ENCODE measurements at places on chromosomes 5 and 9.

- DNase-seq, result no peak
Observed at GRCh38 chr5:103360475-103360874, 101.9 kb downstream of the MACIR start.

DNA sequence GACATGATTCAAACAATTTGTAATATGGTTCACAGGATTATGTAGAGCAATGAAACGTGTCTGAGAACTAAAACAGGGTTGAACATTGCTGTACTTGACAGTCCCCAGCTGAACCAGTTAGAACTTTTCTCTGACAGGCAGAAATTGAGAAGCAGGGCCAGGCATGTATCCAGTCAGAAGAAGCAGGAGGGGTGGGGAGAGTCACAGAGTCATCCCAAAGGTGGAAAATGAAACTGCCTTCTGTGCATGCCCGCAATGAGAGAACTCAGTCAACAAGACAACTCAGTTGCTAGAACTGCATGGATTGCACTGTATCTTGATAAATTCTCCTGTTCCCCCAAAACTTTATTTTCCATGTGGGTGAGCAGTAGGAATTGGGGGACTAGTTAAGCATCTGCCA, 72.9 kb upstream of the PRLR start:
- DNase-seq, result peak; percentile 29

DNA sequence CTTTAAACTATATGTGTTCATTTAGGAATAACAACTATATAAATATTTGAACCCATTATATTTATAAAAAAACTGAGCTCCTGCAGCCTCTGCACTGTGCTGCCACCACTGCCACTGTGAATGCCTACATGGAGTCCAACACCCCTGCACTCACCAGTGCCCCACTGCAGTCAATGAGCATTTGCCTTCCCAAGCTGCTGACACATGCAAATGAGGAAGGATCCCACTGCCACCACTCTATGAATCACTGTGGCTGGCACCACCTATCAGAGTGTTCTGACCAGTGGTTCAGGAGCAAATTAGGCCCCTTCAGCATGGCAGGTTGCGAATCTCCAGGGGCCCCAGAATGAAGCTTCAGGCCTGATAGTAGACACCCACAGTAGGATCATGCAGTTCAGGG, 9.1 kb downstream of the IFNA5 start:
- no peak for DNase-seq

GRCh38 chr5:6458833-6459232, 10.2 kb downstream of the UBE2QL1 start:
- DNase-seq, result no peak

GRCh38 chr9:76369583-76369982, 24.6 kb downstream of the RFK start:
- DNase-seq, result peak; percentile 52

GRCh38 chr5:3218916-3219650, 376.5 kb upstream of the IRX1 start:
- no peak for DNase-seq

DNA sequence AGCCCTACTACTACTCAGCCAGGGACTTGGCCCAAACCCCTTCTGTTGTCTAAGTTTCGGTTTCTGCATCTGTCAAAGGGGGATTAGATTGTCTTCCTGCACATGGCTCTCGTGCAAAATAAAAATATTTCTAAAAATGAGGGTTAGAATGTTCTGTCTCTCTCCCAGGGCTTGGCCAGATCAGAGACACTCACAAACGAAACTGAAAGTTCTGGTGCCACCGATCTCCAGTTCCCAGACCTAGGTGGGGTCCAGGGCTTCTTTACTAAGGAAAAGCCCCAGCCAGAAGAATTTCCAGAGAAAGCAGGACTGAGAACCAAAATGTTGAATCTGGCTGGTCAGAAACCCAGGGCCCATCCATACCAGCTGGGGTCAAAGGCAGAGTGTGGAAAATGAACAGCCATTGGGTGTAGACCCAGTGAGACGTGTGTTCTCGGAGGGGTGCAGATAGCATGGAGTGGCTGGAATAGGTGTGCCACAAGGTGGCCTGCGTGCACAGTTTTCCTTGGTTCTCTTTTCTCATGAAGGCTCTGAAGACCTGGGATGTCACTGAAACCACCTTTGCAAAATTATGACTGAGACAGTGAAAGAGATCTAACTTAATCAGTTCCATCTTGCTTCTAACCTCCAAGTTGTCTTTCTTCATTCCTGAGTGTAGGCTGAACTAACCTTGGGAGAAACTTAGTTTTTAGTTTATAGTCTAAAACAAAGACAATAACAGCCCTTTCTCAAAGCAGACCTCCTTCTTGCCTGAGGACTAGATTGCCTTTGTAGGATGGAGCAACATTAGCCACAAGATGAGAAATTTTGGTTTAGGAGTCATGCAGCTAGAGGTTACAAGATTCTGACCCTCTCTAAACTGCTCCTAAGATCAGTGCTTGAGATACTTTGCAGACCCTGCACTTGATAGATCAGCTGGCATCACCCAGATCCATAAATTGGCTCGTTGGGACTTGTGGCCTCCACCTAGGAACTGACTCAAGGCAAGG, 2.3 kb upstream of the SLC23A1 start:
- DNase-seq, result no peak

DNA sequence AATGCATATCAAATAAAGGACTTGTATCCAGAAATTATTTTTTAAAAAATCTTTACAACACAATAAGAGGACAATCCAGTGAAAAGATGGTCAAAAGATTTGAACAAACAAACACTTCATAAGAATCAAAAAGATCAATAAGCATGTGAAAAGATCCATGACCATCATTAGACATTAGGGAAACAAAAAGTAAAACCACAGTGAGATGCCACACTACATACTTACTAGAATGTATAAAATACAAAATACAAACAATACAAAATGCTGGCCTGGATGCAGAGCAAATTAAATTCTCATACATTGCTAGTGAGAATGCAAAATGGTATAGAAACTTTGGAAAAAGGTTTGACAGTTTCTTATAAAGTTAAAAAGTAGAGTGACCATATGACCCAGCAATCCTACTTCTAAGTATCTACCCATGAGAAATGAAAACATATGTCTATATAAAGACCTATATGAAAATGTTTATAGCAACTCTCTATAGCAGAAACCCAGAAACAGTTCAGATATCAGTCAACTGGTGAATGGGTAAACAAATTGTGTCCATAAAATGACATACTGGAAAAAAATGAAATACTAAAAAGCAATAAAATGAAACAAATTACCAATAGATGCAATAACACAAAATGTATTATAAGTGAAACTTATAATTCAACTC, 426.1 kb downstream of the RAB3C start:
- no peak for DNase-seq

GRCh38 chr9:136578626-136578914, 32.7 kb upstream of the NOTCH1 start:
- DNase-seq, result no peak

GRCh38 chr5:99879791-99880511, 655.2 kb upstream of the FAM174A start:
- no peak for DNase-seq

GRCh38 chr5:18299166-18299565, 664.9 kb downstream of the TAF11L14 start:
- no peak for DNase-seq

DNA sequence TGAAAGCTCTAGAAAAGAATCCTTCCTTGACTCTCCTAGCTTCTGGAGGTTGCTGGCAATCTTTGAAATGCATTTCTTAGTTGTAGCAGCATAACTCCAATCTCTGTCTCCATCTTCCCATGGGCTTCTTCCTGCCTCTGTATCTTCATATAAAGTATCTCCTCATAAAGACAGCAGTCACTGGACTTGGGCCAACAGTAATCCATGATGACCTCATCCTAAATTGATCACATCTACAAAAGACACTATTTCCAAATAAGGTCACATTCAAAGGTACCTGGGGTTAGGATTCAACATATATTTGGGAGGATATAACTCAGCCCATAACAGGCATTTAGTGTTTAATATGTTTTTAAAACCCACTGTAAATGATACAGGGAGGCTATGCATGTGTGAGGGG, 123.3 kb downstream of the MLLT3 start:
- DNase-seq, result no peak

DNA sequence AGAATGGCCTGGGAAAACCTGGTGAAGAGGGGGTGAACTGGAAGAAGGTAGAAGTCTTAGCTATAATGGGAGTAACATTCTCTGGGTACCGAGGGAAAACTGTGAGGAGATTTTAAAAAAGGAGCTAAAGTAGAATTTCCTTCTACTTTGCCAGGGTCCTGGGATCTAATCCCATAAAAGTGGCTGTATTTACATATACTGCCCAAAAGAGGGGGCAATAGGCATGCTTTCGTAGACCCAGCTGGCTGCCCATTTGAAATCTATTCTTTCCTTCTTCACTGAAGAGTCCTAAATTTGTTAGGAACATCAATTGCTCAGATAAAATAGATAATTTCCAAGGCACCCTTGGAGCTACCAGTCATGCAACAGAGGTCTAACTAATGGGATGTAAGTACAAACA, 159.2 kb downstream of the CDC42SE2 start:
- DNase-seq, result no peak

- no peak for DNase-seq
Observed at GRCh38 chr5:129460672-129460935, 506 bp downstream of the ADAMTS19 start.

- DNase-seq, result no peak
Observed at GRCh38 chr5:113089653-113090335, 113.2 kb downstream of the DCP2 start.

GRCh38 chr9:83267741-83268140, 204.8 kb upstream of the RASEF start:
- no peak for DNase-seq

DNA sequence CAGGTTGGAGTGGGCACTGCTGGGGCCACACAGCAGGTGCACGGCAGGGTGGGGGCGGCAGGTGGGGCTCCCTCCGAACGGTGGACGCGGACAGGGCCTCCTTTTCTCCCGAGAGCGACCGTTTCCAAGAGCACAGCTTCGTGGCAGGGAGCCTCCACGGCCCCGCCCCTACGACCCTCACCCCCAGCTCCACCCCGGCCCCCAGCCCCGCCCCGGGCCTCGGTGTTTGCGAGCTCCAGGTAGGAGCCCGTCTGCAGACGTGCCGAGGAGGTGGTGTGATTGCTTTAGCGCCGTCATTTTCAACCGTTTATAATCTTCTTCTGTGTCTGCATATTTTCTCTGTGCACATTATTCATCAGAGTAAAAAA, 8.8 kb downstream of the GRIN1 start:
- DNase-seq, result no peak

- no peak for DNase-seq
Observed at GRCh38 chr9:91500509-91501014, 76.9 kb upstream of the NFIL3 start.

GRCh38 chr5:4191703-4192102, 596.1 kb downstream of the IRX1 start:
- no peak for DNase-seq

GRCh38 chr5:157390551-157391297, 69.3 kb upstream of the NIPAL4 start:
- no peak for DNase-seq

DNA sequence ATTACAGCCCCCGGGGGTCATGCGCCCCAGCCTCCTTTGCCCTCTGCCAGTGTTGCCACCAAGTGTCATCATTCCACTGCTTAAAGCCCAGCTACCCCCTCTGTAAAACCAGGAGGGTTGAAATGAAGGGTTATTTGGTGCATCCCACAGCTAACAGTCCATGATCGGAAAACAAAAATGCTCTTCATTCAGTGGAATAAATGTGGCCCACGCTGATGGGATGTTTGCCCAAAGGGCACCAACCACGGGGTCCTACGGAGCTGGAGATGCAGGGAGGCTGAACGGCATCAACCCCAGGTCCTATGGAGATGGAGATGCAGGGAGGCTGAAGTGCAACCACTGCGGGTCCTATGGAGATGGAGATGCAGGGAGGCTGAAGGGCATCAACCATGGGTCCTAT, 218.5 kb upstream of the IRX1 start:
- no peak for DNase-seq

- DNase-seq, result no peak
Observed at GRCh38 chr5:89844548-89844947, 565.0 kb downstream of the CETN3 start.

DNA sequence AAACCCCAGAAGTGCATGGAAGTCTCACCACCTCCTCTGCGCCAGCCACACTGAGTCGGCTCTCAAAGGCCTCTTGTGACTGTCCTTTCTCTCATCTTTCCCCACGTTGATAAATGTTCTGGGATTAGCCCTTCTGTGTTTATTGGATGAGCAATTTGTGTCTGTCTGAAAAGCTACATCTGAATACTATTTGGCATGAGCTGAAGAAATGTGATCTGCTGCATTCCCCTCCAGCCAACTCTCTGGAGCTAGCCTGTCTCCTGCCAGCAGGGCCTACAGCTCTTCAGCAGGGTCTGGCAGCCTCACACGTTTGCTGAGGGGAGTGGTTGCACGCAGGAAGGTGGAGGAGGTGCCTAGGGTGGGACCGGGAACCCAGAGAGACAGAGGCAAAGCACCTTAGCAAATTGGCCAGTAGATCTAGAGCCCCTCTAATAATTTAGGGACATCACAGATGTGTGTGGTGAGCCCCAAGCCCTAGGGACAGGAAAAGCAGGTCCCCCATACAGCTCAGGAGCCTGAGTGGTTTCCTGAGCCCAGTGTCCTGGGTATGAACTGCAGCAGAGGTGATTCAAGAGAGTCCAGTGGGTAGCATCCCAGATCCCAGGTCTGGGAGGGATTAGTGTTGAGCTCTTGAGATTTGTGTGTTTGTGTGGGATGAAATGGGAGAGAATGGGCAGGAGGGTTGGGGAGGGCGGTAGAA, 20.5 kb upstream of the B4GALT1 start:
- peak; percentile 95 for DNase-seq

DNA sequence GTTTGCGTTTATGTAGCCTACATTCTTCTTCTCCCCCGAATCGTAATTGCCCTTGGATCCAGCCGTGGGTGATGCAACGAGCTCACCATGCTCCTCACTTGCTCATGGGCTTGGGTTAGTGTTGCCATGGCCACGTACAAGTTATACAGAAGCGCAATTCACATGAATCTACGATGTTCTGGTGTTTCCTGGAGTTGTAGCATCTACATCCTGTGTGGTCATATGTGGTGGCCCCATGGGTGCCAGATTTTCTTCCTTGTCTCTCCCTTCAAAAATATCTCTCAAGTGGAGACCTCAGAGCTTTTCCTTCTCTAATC, 115.3 kb downstream of the TLE4 start:
- no peak for DNase-seq

GRCh38 chr5:63135291-63135690, 556.7 kb downstream of the LRRC70 start:
- no peak for DNase-seq

GRCh38 chr9:108933231-108933717, 650 bp downstream of the ELP1 start:
- DNase-seq, result peak; percentile 24

- DNase-seq, result no peak
Observed at GRCh38 chr9:125260561-125260960, 1.1 kb upstream of the GAPVD1 start.

DNA sequence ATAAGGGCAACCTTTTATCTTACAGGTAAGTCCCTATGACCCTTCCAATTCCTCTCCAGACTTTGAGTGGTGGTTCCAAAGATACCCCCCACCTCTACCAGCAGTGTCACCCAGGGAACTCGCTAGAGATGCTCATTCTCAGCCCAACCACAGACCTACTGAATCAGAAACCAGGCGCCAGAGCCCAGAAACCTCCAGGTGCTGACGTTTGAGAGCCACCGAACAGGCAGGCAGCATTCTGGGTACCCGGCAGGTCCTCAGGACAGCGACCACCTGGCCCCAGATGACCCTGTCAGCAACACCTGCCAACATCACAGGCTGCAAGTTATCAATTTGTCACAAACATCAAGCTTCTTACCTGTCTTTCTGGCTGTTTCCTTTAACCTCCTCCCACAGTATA, 19.5 kb downstream of the RAPGEF1 start:
- no peak for DNase-seq

Measured in umbilical cord (tissue), 2 donors.